ENCODE measurements at places on chromosomes 6 and 20.

DNA sequence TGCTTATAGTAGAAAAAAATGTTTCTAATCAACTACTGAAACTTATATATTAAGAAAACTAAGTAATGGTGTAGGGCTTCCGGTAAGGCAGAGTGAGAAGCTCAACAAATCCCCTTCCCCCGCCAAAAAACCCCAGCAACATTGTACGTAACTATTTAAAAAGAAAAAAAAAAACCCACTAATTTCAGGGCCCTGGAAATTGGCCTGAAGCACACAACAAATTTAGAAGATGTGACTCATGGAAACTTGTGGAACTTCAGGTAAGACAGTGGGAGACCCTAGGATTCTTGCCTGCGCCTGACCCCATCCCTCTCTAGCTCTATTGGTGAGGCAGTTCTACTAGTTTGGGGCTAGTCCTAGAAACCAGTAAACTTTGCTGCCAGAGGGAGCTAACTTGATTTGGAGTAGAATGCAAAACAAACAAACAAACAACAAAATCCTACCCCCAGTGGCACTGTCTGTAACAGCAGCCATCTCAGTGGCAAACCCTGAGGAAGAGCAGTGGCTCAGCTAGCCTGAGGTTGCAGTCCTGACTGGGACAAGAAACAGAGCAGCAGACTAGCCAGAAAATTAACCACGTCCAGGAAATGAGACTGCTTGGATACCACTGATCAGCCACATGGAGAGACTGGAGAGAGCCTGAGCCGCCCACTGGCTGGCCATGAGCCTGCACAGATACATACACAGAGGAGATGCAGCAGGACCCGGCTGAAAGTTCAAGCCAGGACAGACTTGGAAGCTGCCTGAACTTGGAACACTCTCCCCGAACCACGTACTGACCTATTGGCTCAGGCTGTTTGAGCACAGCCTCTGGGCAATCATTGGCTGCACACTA, 135.1 kb downstream of the TBXT start:
- DNase-seq: no peak

DNA sequence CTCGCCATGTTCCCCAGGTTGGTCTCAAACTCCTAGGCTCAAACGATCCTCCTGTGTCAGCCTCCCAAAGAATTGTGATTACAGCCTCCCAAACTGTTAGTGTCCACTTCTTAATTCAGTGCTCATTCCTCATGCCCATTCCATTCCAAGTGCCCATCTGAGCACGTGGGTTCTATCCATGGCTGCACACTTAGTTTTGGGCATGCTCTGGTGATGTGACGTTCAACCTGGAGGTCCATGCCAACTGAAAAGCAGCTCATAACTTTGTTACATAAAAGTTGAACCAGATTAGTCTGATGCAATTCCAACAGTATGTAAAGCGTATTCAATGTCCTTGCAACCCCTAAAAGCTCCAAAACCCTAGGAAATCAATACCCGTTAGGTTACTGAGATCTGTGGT, 11.5 kb downstream of the SNX9 start:
- DNase-seq: no peak

- peak; percentile 55 for DNase-seq
Observed at GRCh38 chr20:37711994-37712964, 18.4 kb downstream of the CTNNBL1 start.

DNA sequence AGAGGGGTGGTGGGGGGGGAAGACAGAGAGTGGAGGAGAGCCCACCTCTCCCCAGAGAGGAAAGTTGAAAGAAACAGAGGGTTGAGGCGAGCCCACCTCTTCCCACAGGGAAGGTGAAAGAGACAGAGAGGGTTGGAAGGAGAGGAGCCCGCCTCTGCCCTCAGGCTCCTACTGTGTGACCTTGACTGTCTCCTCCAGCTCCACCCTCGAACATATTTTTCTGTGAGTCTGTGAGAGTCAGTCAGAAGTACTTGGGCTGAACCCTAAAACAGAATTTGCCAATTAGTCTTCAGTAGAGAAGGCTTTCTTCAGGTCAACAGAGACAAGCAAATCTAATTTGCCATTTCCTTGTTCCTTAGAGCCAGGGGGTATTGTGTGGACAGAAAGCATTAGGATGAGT, 153.7 kb upstream of the SNX9 start:
- no peak for DNase-seq

- no peak for DNase-seq
Observed at GRCh38 chr6:168034537-168034936, 37.1 kb downstream of the KIF25 start.

- no peak for DNase-seq
Observed at GRCh38 chr6:155493694-155494143, 38.1 kb upstream of the NOX3 start.

DNA sequence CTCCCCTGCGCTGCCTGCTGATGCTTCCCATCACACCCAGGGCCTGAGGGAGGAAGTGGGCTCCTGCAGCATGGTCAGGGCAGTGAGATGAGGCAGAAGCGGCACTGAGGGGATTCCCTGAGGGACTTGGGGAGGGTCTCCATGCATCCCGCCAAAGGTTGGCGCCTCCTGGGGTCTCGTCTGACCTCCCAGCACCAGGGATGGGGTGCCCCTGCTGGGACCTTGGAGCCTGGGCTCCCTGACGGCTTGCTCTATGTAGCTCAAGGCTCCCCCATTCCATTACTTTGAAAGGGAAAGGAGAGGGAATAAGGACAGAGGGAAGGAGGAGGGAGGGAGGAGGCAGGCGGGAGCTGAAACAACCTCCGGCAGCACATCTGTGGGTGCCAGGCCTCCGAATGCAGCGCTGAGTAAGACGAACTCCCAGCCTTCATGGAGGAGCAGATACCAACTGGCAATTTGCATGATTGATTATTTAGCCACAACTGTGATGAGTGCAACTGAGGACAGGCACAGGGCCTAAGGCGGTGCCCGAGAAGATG, 259.3 kb downstream of the ERMARD start:
- no peak for DNase-seq

DNA sequence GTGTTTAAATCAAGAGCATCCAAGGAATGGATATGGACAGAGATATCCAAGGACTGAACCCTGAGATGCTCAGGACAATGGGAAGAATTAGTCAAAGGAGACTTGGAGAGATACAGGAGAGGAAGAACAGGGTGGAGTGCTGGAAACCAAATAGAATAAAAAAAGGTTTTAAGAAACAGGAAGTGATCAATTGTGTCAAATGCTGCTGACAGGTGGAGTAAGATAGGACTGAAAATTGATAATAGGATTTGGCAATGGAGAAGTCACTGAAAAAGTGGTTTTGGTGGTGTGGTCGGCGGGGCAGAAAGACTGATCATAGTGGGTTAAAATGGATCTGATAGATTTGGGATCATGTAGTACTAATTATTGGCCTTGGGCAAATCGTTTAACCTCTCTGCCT, 37.9 kb upstream of the PNRC1 start:
- no peak for DNase-seq

- no peak for DNase-seq
Observed at GRCh38 chr6:26457264-26457805, 420 bp upstream of the BTN2A1 start.

- DNase-seq: no peak
Observed at GRCh38 chr6:154289818-154290508, 66.6 kb downstream of the IPCEF1 start.

GRCh38 chr6:109770779-109771178, 79.7 kb downstream of the FIG4 start:
- DNase-seq: no peak

- no peak for DNase-seq
Observed at GRCh38 chr20:51622004-51622874, 79.7 kb upstream of the NFATC2 start.

DNA sequence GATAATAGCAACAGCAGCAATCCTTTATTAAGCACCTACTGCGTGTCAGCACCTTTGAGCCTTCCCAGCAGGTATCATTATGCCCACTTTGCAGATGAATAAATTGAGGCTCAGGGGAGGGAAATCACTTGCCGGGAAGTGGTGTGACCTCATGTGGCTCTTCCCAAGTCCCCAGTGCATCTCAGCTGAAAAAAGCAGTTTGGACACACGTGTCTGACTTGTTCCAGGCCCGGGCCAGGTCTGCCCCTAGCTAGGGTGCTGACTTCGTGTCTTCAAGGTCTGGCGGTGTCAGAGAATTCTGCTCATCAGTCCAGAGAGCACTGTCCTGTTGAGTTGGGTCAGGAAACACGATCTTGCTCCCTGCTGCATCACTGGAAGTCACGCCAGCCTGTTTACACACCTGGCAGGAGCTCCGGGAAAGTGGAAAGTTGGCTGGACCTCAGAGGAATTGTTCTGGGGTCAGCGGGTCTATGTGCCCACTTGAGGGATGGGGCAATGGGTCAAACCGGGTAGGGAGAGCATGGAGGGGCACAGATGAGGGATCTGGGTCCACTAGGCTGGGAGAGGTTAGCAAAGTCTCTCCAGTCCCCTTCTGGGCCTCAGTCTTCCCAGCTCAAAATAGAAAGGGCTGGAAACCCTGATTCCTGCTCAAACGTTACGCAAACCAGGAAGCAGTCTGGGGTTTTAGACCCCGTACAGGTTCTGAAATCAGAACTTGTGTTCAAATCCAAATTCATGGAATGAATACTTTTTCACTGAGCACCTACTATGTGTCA, 10.5 kb downstream of the SLC13A3 start:
- DNase-seq: no peak

GRCh38 chr6:9360881-9361280, 925.5 kb upstream of the SLC35B3 start:
- no peak for DNase-seq

Data from Ammon's horn (tissue), 1 donor.